Right ventricle myocardium inferior (tissue), 1 donor: ENCODE measurements at places on chromosomes 11 and 22. TPM values are rescaled to one million over a fixed set of nuclear protein-coding genes. Genes with fewer than 3 reads are reported as not detected.

GRCh38 chr11:86473991-86474833 lies 99.5 kb downstream of the CCDC81 start:
- no peak for DNase-seq

- no peak for DNase-seq
Measured at GRCh38 chr11:10405865-10406592, 49.0 kb upstream of the AMPD3 start.

DNA sequence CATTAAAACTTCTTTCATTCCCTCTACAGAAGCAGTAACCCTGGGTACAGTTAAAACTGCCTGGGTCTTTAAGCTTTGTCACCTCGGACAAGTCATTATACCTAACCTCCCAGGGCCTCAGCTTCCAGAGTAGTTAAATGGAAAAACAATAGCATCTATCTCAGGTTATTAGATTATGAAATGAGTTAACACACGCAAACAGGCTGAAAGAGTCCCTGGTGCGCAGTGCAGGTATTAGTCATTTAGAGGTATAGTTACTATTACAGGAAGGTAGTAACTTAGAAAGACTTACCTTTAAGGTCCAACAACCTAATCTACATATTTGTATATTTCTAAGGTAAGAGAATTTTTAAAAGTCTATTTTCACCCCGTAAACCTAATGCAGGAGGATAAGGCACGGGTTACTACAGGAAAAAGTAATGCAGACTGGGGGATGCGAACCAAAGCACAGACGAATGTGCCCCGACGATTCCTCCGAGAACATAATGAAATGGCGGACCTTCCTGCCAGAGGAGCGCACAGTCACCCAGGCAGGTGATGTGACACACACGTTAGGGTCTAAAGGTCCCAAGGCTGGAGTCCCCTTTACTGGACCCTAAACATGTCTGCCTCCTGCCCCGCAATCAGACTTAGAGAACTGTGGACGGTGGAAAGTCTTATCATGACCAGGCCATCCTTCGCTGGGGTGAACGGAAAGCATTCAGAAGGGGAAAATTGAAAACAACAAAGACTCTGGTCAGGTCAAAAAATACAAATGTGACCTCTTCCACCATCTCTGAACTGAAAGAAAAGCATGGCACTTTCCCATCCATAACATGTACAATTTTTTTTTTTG lies 1.3 kb downstream of the NAP1L4 start:
- DNase-seq: peak; percentile 37

- no peak for DNase-seq
Measured at GRCh38 chr22:30821863-30822215, 127.2 kb downstream of the OSBP2 start.

DNA sequence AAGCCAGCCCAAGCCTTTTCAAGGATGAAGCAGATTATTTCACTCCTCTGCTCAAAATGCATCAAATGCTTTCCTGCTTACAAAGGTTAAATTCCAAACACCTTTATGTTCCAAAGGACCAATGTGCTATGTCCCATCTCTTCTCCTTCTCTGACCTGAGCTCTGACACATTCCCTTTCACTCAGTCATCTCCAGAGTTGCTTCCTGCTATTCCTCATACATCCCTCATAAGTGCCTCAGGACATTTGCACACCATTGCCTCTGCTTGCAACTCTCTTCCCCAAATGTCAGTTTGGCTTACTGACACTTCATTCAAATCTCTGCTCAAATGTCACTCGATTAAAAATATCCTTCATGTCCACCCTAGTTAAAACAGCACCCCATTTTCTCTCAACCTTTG lies 53.3 kb upstream of the BMAL1 start:
- no peak for DNase-seq

DNA sequence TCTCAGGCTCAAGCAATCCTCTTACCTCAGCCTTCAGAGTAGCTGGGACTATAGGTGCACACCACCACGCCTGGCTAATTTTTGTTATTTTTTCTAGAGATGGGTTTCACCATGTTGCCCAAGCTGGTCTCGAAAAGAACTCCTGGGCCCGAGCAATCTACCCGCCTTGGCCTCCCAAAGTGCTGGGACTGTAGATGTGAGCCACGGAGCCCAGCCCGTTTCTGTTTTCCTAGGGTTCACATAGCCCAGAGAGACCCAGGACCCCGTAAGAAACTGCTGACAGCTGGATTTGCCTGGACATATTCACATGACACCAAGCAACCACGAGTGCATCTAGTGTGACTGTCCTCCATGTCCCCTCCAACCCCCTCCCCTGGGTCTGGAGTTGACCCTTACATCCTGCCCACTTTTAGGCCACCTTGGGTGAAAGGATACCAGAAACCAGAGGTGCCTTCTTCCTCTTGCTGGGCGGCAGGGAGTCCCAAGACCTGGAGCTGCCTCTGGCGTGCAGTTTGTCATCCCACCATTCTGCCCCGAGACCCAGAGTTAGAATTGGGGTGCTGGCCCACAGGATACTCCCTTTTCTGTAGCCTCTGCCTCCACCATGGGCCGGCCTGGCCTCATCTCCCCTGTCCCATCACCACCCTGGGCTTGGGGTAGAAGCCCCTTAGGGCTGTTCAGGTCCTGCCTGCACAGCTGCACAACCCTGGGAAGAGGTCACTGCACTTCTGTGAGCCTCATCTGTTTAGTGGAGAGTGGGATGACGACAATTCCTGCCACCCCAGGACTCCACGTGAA lies 3.7 kb upstream of the RIN1 start:
- DNase-seq: peak; percentile 57

- no peak for DNase-seq
Measured at GRCh38 chr11:128357073-128357472, 230.3 kb downstream of the ETS1 start.

CD3G gene
- total RNA-seq: 0.78 TPM

SIK2 gene
- 15.9 TPM for total RNA-seq
